ENCODE measurements at places on chromosomes 12 and 14.

- DNase-seq = no peak
These were observed 32.5 kb downstream of the PAWR start for GRCh38 chr12:79658221-79658620.

GRCh38 chr12:75390156-75390898 lies 562 bp upstream of the GLIPR1L2 start:
- peak; percentile 3 for DNase-seq

DNA sequence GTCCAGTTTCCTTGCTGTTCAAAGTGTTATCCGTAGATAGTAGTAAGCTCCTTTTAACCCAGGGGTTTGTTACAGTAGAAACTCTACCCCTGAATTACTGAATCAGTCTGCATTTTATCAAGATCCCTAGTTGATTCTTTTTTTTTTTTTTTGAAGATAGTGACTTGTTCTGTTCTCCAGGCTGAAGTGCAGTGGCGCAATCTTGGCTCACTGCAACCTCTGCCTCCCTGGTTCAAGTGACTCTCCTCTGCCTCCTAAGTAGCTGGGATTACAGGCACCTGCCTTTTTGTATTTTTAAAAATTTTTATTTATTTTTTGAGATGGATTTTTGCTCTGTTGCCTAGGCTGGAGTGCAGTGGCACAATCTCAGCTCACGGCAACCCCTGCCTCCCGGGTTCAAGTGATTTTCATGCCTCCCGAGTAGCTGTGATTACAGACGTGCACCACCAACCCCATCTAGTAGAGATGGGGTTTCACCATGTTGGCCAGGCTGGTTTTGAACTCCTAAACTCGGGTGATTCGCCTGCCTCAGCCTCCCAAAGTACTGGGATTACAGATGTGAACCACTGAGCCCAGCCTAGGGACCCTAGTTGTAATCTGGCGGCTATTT lies 10.5 kb downstream of the LARP4 start:
- no peak for DNase-seq

DNA sequence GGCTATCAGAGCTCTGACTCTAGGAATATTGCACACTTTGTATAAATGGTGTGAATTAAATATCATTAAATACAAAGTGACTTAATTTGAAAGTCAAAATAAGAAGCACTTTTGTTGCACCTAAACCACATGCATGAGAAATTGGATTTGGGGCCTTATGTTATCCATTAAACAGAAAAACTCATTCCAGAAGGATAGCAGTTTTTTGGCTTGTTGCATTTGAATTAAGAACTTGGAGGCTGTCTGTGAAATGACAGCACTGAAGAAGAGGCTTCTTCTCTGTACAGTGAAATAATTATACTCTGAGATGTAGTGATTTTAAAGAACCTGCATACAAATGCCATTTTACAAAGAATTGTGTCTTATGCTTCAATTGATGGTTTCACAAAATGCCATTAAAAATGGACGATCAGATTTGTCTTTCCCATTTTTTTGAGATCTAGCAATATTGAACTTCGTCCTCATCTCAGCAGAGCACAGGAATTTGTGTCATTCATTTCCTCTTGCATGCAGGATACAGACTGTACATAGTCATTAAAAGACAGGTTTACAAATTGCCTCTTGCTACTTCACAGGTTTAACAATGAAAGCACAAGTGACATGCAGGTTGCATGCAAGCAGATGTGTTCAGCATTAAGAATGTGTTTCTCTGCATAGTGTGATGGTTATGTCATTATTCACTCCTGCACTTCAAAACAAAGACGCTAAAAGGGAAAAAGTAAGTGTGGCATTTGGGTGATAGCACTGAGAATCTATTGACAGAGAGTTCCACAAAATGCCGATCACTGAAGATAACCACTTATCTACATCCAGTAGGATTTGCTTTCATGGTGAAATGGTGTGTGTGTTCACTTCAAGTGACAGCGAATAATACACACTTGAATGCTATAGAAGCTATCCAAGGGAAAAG lies 35.9 kb upstream of the PYGL start:
- no peak for DNase-seq

DNA sequence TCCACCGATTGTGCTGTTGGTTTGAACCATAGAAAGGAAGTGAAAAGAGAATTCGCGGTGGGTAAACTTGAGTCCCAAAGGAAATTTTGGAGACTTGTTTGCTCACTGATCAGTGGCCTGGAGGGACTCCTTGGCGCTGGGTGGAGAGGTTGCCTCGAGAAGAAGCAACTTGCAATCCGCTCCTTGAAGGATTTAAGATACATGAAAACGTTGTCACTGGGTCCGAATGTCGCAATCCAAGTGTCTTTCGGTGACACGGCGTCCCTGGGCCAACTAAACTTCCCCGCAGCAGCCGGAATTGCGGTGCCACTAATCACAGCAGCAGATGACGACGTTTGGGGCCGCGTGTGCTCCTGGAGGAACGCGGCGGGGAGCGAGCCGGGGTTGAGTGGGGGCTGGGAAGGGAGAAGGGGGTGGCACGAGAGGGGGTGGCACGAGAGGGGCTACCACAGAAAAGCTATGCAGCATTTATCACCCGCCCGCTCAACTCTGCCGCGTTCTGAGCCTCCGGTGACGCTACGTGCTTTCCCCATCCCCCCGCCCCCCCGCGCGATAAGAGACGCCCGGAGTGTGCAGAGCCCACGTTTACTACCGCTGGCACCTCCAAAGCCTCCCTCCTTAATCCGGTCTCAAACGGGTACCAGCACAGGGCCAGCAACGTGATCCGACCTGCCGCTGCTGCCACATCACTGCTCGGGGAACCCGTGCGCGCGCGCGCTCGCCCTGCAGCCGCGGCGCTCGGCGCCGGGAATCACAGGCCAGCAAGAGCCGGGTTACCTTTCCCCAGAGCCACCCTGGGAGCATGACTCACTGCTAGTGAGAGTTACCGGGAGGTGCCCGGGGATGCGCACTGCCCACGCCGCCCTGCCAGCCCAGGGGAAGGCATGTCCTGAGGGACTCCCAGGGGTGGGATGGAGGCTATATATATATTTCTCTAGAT lies 833 bp upstream of the BHLHE41 start:
- DNase-seq = peak; percentile 85

All from right kidney (tissue), 9 donors.